Upper lobe of left lung (tissue), 6 donors: ENCODE measurements at places on chromosomes 7 and 10. TPM values are rescaled to one million over a fixed set of nuclear protein-coding genes. Genes with fewer than 3 reads are reported as not detected.

The AQP1 gene
- total RNA-seq, result 113 TPM

The ZNF503 gene
- total RNA-seq, result 22.0 TPM

The ZPBP gene
- not detected for total RNA-seq

The BHLHA15 gene
- total RNA-seq, result 2.5 TPM

The LRRC4 gene
- total RNA-seq, result 3.9 TPM

The VWDE gene
- total RNA-seq, result 0.84 TPM

DNA sequence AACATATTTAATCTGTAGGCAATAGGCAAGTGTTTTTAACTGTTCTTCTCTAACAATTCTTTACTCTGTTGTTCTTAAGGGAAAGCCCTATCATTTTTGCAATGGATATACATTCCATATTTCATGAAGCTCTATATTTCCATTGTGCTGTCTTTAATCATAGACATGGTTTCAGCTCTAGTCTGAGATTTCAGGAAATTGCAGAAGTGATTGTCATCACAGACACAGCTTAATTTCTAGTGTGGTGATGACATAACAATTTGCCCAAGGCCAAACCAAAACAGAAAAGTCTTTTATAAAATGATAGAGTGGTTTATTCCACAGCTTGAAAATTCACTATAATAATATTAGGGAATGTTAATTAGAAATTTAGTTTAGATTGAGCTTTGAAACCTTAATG lies 494.1 kb upstream of the SEMA3A start:
- no peak overlapping the region for H3K4me3 ChIP-seq
- H3K4me1 ChIP-seq, result no peaks in the 10 kb centered on the region
- H3K36me3 ChIP-seq, result no peaks in the 10 kb centered on the region
- DNase-seq, result no peak
- H3K27me3 ChIP-seq, result no peaks in the 10 kb centered on the region

GRCh38 chr10:30857803-30858202 lies 173.9 kb downstream of the ZNF438 start:
- no peak overlapping the region for H3K4me3 ChIP-seq
- peaks cover 34% of the 10 kb centered on the region for H3K4me1 ChIP-seq
- no peaks in the 10 kb centered on the region for H3K36me3 ChIP-seq
- peak overlapping the region; percentile 77 for H3K27ac ChIP-seq
- H3K27me3 ChIP-seq, result no peaks in the 10 kb centered on the region

- H3K4me3 ChIP-seq, result no peak overlapping the region
- no peaks in the 10 kb centered on the region for H3K4me1 ChIP-seq
- DNase-seq, result no peak
- H3K27me3 ChIP-seq, result no peaks in the 10 kb centered on the region
Measured at GRCh38 chr10:50857579-50857978, 27.8 kb downstream of the A1CF start.
